Tongue (tissue), 3 donors: ENCODE measurements at places on chromosomes 2 and 18. TPM values are rescaled to one million over a fixed set of nuclear protein-coding genes. Genes with fewer than 3 reads are reported as not detected.

GALNT14 gene
- 5.6 TPM for total RNA-seq

NAT8 gene
- total RNA-seq, result not detected

IL1F10 gene
- not detected for total RNA-seq

CNDP1 gene
- not detected for total RNA-seq

CYTIP gene
- total RNA-seq, result 1.7 TPM

TUBB8B gene
- total RNA-seq, result not detected

SETBP1 gene
- 30.1 TPM for total RNA-seq

GCFC2 gene
- total RNA-seq, result 33.0 TPM

CREG2 gene
- 0.92 TPM for total RNA-seq

DPP4 gene
- 3.2 TPM for total RNA-seq

SLC4A3 gene
- total RNA-seq, result 1.5 TPM

CFC1 gene
- not detected for total RNA-seq

TRABD2A gene
- not detected for total RNA-seq

CRYGC gene
- total RNA-seq, result not detected

FAM124B gene
- 11.8 TPM for total RNA-seq

INSIG2 gene
- 15.6 TPM for total RNA-seq

REG1B gene
- not detected for total RNA-seq

ADCYAP1 gene
- 3.7 TPM for total RNA-seq

SLC5A7 gene
- total RNA-seq, result 0.51 TPM

HES6 gene
- total RNA-seq, result 22.1 TPM

ZNF519 gene
- 11.6 TPM for total RNA-seq

SLC35F5 gene
- 125 TPM for total RNA-seq

C2orf72 gene
- 3.5 TPM for total RNA-seq

C2orf15 gene
- 0.92 TPM for total RNA-seq

OTOS gene
- not detected for total RNA-seq

DSC3 gene
- total RNA-seq, result 67.4 TPM

GREB1L gene
- 6.8 TPM for total RNA-seq

BCL2L11 gene
- total RNA-seq, result 17.8 TPM

CXCR1 gene
- total RNA-seq, result 0.31 TPM

MERTK gene
- total RNA-seq, result 6.3 TPM

C2orf66 gene
- total RNA-seq, result not detected

LBX2 gene
- not detected for total RNA-seq

ANO7 gene
- total RNA-seq, result 0.10 TPM

THSD7B gene
- 9.8 TPM for total RNA-seq

PIEZO2 gene
- total RNA-seq, result 27.7 TPM

CDH19 gene
- total RNA-seq, result 10.8 TPM

CTAGE1 gene
- not detected for total RNA-seq

TSPYL6 gene
- total RNA-seq, result 0.21 TPM

C2orf81 gene
- 1.0 TPM for total RNA-seq

INPP5D gene
- total RNA-seq, result 9.1 TPM

AGXT gene
- total RNA-seq, result not detected

ANKRD30BL gene
- total RNA-seq, result 0.31 TPM

ALPG gene
- total RNA-seq, result not detected

KCNF1 gene
- 1.3 TPM for total RNA-seq

TCF23 gene
- total RNA-seq, result not detected

TEX44 gene
- total RNA-seq, result not detected

RAX gene
- total RNA-seq, result not detected

DNAJC5G gene
- total RNA-seq, result not detected

TBR1 gene
- not detected for total RNA-seq

LRATD1 gene
- total RNA-seq, result 12.9 TPM

KCTD1 gene
- 12.3 TPM for total RNA-seq

CNGA3 gene
- total RNA-seq, result 0.51 TPM

NT5DC4 gene
- total RNA-seq, result 0.21 TPM

ANKRD62 gene
- total RNA-seq, result 0.10 TPM

PROM2 gene
- 12.6 TPM for total RNA-seq
